Cerebellum (tissue), 4 donors: ENCODE measurements at places on chromosomes 4 and X. TPM values are rescaled to one million over a fixed set of nuclear protein-coding genes. Genes with fewer than 3 reads are reported as not detected.

DNA sequence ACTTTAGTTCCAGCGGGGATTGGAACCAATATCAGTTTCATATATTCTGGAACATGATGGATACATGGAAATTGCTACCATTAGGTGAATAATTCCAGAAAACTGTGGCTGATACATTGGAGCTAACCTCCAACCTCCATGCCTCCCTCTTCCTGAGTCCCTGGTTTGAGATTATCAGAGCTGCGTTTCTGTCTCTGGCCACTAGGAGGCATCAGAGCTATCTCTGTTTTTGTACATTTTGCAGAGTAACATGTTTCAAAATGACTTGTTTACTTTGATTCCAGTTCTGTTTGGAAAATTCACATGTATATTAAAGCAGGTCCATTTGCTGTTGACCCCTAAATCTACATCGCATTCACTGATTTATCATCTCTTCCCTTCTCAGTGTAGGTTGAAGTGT, 2.4 kb upstream of the RAB40AL start:
- peak; percentile 1 for DNase-seq

DNA sequence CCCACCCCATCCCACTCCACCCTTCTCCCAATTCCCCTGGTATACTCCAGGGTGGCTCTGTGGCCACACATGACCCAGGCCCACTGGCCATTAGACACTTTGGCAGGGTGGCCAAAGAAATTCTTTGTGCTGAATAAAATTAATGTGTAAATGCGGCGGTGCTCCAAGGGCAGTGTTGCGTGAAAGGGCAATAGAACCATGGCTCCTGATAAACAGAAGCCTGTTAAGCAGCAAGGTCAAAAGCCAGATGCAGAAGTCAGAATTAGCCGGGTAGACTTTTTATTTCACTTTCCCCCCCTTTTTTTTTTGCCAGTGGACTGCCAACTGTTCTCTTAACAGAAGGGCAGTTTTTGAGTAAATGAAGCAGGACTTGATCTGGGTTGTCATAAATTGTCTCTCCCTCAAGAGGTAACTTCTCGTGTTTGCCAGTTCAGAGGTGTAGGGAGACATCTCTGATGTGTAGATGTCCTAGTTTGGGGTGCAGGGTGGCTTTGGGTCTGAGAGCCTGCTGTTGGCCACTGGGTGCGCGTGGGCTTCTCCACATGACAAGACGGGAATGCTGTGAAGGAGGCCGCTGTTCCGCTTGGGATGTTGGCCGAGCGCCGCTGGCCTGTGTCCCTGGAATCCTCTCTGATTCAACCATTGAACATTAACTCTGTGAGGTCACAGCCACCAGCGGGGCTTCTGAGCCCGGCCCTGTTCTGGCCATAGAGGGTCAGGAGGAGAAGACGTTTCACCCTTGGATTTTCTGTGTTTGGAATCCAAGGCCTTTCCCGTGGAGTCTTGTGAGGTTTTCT, 139.5 kb downstream of the TBL1X start:
- peak; percentile 7 for DNase-seq

DNA sequence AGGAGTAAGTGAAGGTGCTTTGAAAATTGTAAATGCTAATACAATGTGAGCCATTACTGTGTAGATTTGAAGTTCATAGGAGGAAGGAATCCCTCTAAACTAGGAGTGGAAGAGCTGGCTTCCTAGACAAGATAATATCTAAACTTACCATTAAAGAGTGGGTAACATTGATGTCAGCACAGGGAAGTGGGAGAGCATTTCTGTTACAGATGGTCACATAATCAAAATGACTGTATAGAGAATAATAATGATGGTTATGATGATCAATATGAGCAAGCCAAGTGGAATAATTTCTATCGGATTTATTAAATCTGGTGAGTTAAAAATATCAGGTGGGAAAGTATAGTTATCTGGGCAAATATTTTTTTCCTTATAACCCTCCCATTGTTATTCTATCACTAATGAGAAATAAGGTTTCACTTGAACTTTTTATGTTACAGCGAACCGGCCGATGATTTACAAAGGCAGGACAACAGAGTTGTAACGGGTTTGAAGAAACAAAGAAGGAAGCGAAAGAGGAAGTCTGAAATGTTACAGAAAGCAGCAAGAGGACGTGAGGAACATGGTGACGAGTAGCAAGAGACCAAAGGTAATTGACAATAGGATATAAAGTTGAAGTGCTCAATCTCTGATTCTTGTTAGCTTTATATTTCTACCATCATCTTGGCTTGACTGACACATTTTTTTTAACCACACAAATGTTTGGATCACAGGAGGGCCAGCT, 43.5 kb downstream of the FMR1NB start:
- DNase-seq: no peak

- no peak for DNase-seq
These were observed 25.4 kb upstream of the SLAIN2 start for GRCh38 chr4:48315728-48316630.

- no peak for DNase-seq
These were observed 53.4 kb downstream of the PPEF2 start for GRCh38 chr4:75848891-75849290.

- DNase-seq: no peak
These were observed 218.2 kb upstream of the ZCCHC13 start for GRCh38 chrX:74085642-74086236.

The FAM200B gene
- total RNA-seq: 45.4 TPM

- DNase-seq: no peak
These were observed 86.2 kb downstream of the FAM133A start for GRCh38 chrX:93760163-93760562.

- DNase-seq: no peak
These were observed 215.3 kb upstream of the ANXA3 start for GRCh38 chr4:78336093-78336943.

The DRD5 gene
- 2.5 TPM for total RNA-seq
